ENCODE measurements at places on chromosomes 2 and 18. TPM values are rescaled to one million over a fixed set of nuclear protein-coding genes. Genes with fewer than 3 reads are reported as not detected.

GRCh38 chr2:455015-455705, 167.3 kb upstream of the ALKAL2 start:
- no peak for DNase-seq

Gene NEU2
- total RNA-seq = not detected

Gene FASTKD1
- 25.2 TPM for total RNA-seq

DNA sequence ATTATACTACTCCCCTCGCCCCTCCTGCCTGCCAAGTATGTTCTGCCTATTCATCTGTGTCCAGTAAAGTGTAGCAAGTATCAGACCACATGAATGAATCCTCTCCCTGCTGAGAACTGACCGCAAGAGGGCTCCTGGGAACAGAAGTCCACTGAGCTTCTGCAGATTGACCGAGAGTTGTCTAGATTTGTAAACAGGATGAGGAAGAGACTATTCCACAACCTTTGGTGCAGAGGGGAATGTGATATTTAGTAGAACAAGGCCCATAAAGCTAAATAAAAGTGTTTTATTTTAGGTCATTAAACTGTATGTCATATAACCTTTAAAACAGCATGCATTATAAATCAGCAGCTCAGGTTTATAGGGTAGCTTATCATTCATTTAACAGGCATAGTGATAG, 377.0 kb downstream of the DCC start:
- no peak for DNase-seq

Gene PAX8
- not detected for total RNA-seq

DNA sequence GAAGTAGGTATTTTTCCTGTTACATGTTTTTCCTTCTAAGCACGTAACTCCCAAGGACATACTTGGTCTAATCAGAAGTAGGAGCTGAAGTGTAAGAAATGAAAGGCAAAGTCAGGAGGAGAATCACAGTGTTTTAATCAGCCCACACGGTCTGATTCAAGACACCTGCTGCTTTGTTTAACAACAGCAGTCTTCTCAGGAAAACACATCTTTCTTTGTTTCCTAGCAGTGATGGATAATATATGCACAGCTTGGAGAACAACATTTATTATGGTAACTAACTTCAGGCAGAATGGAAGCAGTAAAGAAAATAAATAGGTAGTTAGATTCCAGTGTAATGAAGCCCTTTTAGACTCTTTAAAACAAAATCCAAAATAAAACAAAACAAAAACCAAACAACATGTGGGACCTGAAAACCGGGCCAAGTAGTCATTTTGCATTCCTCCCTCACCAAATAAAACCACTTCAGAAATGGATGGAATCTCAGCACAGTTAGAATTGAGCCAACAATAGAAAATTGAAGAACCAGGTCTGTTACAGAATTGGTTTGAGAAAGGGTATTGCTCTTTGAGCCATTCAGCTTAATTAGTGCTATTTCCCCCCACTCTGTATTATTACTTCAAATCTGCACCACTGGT, 61.1 kb upstream of the UGP2 start:
- DNase-seq = no peak

DNA sequence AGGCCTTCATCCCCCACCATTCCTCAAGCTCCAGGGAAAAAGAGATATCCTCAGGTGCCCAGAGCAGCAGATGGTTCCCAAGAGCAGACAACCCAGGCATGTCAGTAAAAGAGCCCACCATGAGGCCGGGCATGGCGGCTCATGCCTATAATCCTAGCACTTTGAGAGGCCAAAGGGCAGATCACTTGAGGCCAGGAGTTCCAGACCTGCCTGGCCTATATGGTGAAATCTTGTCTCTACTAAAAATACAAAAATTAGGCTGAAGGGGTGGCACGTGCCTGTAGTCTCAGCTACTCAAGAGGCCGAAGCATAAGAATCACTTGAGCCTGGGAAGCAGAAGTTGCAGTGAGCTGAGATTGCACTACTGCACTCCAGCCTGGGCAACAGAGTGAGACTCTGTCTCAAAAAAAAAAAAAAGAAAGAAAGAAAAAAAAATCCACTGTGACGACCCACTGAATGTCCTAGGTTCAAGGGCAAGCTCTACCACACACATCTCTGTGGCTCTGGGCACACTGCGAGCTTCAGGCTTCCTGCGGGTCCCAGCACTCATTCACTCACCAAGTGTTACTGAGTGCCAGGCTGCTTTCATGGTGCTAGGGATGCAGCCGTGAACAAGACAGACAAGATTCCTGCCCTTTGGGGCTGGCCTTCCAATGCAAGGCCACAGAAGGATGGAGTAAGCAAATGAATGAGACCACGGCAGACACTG, 6.5 kb upstream of the DUSP2 start:
- DNase-seq = no peak

- no peak for DNase-seq
Observed at GRCh38 chr2:219059375-219059724, 1.4 kb downstream of the IHH start.

- DNase-seq = no peak
Observed at GRCh38 chr18:49500201-49500921, 13.3 kb upstream of the C18orf32 start.

Gene SPDYA
- total RNA-seq = 0.28 TPM

Gene FOXD4L1
- not detected for total RNA-seq

Gene SERPINB13
- total RNA-seq = not detected

DNA sequence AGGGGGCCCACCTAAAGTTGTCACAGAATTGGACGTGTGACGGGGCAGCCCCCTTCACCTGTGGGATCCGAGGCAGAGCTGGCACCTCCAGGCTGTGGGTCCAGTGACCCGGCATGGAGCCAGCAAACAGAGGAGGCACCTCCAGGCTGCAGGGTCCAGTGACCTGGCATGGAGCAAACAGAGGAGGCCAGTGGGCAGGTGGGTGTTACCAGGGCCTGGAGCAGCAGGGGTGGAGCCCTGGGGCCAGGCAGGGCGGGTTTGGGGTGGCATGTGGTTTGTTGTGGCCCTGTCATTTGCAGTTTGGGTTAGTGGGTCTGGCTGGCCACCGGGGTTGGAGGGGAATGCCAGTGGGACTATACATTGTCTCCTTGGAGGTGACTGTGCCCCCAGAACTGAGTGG, 68.2 kb downstream of the HPCAL1 start:
- DNase-seq = no peak

Gene CTAGE1
- total RNA-seq = 0.11 TPM

DNA sequence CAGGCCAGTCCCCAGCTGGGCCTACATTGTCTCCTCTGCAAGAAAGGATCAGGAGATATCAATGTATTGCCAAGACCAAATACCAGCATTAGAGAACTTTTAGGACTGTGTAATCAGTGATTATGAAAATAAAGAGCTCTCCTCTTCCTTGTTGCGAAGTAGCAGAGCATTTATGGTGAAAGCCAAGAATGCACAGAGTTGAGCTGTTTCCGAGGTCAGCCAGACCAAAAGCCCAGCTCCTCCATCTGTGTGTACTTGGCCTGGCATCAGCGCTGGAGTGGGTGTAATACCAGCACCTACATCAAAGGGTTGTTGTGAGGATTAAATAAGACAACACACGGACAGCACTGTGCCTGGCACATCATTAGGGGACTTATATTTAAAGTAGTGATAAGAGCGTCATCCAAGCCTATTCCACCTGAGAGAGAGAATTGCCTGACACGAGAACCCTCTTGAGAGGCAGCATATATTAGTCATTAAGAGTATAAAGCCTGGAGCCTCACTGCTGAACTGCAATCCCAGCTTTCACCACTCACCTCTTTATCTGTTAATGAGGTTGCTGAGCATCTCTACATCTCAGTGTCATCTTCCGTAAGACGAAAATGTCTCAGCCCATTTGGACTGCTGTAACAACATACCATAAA, 7.4 kb upstream of the SLC16A14 start:
- DNase-seq = no peak

DNA sequence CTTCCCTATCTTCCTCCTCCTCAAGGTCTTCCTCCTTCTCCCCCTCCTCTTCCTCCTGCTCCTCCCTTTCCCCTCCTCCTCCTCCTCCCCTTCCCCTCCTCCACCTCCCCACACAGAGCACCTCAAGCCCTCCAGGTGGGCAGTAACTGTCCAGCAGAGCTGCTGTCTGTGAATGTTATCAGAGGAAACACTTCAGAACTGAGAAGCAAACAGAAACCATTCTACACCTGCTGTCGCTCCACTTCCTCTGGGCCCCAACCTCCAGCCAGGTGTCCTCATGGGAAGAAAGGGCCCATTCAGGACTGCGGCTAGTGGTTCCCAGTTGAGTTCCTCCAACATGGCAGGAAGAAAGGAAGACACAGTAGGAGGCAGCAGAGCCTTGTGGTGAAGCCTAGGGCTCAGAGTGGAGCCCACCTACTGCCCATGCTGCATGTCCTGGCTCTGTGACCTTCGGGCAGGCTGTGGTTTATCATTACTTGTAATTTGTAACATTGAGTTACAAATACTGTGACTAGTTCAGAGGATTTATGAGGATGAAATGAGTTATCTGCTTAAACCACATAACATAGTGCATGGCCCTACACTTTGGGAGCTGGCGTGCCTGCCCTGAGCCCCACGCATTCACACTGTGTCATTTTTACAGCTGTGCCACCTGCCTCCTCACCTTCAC, 165.9 kb upstream of the ID2 start:
- no peak for DNase-seq

GRCh38 chr18:9334973-9335696, 562 bp downstream of the TWSG1 start:
- DNase-seq = no peak

GRCh38 chr2:9655441-9656269, 24.9 kb upstream of the YWHAQ start:
- peak; percentile 90 for DNase-seq

GRCh38 chr2:17765398-17765797, 11.5 kb downstream of the GEN1 start:
- DNase-seq = no peak

- no peak for DNase-seq
Observed at GRCh38 chr18:78448106-78448505, 531.5 kb upstream of the SALL3 start.

GRCh38 chr2:230325316-230326243, 1.4 kb upstream of the SP140L start:
- DNase-seq = no peak

GRCh38 chr18:50616484-50617048, 56.7 kb downstream of the MAPK4 start:
- no peak for DNase-seq

DNA sequence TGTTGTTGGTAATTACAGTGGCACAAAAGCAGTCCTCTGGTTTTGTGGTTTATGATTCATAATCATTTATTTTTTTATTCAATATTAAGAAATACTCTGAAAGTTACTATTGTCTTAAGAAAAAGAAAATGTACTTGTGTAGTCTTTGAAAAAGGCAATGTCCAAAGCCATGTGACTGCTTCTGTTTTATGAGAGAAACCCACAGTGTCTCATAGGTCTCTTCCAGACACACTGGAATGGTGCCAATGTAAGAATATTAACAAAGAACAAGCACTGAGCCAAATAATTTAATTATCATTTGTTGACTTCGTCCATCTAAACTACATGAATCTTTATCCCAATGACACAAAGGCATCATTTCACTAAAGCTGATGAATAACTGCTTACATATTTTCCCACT, 62.5 kb downstream of the RPRM start:
- no peak for DNase-seq

DNA sequence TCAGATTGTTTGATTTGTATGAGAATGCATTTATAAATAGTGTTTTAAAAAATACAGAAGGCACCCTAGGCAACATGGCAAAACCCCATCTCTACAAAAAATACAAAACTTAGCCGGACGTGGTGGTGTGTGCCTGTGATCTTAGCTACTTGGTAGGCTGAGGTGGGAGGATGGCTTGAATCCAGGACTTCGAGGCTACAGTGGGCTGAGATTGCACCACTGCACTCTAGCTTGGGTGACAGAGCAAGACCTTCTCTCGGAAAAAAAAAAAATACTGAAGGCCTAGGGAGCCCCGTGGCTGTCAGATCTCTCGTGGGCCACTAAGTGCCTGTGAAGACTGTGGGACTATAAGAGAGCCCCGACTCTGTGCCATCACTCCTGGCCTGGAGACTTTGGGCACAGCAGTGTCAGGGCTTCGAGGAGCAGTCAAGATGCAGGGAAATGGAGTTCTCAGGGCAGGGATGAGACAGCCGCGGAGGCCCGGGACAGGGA, 40.5 kb downstream of the MYO7B start:
- no peak for DNase-seq

Gene PRADC1
- 45.8 TPM for total RNA-seq

Gene MDH1B
- total RNA-seq = 0.42 TPM

- DNase-seq = no peak
Observed at GRCh38 chr18:36457683-36458082, 160.2 kb downstream of the FHOD3 start.

GRCh38 chr2:74379851-74380789, at the start of gene DCTN1:
Gene DCTN1, minus strand, starts transcription at chr2:74380311. Its CDS starts 274 bp downstream, at chr2:74380037.
- no peak for DNase-seq

GRCh38 chr2:160299540-160299939, 99.5 kb upstream of the ITGB6 start:
- DNase-seq = peak; percentile 53

GRCh38 chr2:152012697-152013096, 86.1 kb downstream of the CACNB4 start:
- no peak for DNase-seq

- no peak for DNase-seq
Observed at GRCh38 chr2:217386041-217386440, 526.2 kb upstream of the TNP1 start.

Gene IL36RN
- not detected for total RNA-seq

Gene REG3G
- not detected for total RNA-seq

DNA sequence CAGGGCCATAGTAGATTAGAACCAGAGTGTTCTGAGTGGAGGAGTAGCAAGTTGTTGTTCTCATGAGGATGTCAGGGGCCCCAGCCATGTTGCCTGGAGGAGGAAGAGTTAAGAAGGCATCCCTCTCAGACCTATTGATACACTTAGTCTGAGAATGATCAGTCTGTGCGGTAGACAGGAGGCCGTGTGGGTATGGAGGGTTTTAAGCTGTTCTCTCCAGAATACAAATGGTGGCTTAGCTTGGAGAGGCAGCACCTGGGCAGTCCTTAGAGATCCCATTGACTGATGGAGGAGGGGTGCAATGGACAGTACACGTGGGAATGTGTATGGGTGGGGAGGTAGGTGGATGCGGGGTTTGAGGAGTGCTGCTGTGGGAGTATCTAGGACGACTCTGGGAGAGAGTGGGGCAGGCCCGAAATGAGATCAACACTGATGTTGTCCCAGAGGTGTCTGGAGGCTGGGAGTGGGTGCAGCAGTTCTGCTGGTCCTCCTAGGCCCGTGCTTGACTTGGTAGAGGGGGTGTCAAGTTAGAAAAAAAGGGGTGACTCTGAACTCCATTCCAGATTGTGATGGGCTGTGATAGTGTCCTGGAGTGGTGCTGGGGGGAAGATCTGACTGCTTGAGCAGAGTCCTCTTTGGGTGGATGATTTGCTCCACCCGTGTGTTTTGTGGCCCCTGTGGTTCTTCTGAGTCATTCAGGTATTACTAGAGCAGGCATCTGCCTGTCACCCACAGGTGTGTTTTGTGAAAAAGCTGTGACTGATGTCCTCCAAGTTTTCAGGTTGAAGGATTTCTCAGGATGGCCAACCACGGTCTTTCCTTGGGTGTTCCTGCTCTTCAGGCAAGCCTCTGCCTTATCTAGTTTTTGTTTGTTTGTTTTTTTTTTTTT, 44.7 kb downstream of the C2orf42 start:
- no peak for DNase-seq

DNA sequence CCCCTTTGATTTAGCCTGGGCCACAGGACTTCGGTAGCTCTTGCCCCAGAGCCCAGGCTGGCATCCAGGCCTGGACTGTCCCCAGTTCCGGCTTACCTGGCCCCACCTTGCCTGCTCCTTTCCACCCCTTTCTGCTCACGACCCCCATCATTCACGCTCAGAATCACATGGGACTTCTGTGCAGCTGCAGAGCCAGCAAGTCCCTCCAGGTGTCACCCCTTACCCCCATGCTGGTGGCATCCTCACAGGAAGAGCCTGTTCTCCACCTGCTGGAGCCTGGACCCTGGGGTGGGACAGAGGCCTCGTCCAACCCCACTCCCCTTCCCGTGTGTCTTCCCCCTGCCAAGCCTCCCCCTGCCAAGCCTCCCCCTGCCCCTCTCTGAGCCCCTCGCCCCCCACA, 7.9 kb upstream of the KCNIP3 start:
- no peak for DNase-seq
